ENCODE measurements at places on chromosomes 4 and X.

GRCh38 chrX:150409486-150409885 is 46.4 kb downstream of the MAMLD1 start:
- no peak for DNase-seq

GRCh38 chr4:40247350-40247749 is 50.5 kb downstream of the RHOH start:
- no peak for DNase-seq

- DNase-seq = no peak
Measured at GRCh38 chr4:8594097-8595038, 1.8 kb downstream of the CPZ start.

- no peak for DNase-seq
Measured at GRCh38 chr4:113997206-113997605, 17.8 kb upstream of the ARSJ start.

DNA sequence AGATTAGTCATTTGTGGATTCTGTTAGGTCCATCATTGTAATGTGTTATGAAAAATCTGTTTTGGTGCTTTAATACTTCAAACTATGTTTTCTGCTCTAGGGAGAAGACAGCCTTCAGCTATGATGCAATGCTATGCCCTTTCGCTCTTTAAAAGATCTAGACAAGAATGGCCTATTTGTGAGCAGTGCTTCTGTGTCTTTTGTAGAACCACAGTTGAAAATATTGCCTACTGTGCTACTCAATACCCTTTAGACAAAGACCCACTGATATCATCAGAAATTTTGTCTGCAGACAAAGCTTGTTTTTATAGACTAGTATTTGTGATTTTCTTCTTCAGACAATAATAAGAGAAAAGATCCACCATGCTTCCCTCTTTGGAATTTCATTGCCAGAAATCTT is 44.6 kb upstream of the SLITRK2 start:
- no peak for DNase-seq

- DNase-seq = no peak
Measured at GRCh38 chrX:11953615-11954014, 184.7 kb upstream of the FRMPD4 start.

GRCh38 chr4:72875138-72875537 is 194.4 kb downstream of the COX18 start:
- DNase-seq = no peak

DNA sequence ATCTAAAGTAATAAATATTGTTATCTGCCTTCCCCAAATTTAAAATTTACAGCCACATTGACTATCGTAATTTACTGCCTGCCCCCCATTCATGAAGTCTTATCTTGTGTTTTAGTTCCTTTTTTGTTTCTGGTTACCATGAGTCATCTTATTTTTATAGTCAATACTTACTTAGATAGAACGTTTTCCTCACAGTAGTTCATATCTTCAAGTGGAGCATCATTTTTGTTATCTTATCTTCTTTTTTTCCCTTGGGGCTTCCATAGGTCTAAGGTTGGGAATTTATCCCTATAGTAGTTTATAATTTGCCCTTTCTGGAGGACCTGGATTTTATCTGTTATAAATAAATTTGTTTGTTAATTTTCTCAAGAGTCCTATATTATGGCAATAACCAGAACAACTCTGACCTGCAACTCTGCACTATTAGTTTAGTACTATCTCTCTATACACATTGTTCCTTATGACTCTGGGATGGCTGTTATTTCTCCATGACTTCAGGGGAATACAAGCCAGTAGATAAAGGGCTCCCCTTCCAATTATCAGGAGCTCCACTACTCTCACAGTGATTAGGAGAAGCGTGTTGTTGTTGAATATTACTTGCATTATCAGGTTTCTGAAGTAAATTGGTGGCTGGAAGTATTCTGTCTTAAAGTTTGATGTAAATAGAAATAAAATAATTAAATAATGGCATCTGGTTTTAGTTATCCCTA is 330.6 kb downstream of the GALNTL6 start:
- no peak for DNase-seq

- DNase-seq = no peak
Measured at GRCh38 chr4:795726-796119, 30.2 kb downstream of the CPLX1 start.

GRCh38 chrX:153828308-153828707 is 2.0 kb downstream of the PDZD4 start:
- no peak for DNase-seq

DNA sequence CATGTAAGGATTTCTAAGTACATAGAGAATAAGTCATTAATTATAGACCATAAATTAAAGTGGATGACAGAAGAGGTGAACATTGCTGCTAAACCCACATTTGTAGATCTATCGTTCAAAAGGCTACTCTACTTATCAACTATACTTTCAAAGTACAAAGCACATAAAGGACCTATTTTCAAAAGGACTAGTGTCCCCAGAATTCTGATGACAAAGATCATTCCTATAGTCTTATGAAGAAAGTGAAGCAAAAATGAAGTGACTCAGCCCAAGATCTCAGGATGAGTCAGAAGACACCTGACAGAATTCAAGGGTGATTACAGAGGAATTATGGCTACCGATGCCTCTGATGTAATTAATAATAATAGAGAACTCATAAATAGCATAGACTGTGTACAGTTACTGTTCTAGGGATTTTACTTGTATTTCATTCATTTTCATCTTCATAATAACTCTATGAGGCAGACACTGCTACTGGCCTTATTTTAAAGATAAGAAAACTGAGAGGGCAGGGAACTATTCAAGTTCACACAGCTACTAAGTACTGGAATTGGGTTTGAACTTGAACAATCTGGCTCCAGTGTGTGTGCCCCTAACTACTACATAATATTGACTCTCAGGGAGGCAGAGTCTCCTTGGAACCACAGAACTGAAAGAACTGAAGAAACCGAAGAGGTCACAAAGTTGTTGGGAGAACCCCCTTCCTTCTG is 17.1 kb downstream of the USP46 start:
- no peak for DNase-seq

- DNase-seq = no peak
Measured at GRCh38 chr4:107616838-107617389, 103.1 kb downstream of the PAPSS1 start.

DNA sequence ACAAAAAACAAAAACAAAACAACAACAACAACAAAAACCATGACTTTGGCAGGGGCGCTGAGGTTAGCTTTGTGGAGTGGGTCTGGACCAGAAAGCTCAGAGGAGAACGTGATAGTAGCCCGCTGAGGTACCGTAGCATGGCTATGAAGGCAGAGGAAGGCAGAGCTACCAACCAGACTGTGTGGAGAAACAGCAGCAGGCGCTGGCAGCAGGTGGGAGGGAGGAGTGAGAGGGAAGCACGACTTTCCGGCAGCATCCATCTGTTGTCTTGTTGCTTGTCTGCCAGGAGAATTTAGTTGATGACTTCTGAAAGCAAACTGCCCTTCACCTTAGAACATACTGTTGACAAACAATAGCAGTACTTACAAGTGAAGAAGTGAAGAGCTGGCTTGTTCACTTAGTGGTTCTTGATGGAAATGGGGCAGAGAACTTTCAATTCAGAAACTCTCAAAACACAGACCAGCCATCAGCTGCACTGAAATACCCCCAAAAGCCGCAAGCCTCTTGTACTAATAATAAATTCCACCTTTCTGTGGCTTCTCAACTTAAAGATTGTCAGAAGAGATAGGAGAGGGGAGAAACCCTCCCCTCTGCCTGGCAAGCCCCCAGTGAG is 447.2 kb downstream of the SLITRK2 start:
- DNase-seq = no peak

DNA sequence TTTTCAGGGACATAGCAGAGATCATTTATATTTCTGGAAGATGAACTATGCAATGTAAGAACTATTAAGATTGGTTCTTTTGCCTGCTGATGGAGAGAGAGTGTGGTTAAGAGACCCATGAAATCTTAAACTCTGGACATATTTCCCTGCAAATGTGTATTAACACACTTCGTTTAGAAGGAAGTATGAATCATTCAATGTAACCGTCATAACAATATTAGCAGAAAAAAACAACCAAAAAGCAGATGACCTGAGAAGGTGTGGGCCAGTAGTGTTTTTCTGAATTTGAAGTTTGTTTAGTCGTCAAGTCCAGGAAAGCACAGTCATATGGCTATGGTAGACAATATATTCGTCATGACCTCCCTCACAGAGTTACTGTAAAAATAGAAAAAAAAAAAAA is 2.5 kb upstream of the TMPRSS11D start:
- DNase-seq = no peak

DNA sequence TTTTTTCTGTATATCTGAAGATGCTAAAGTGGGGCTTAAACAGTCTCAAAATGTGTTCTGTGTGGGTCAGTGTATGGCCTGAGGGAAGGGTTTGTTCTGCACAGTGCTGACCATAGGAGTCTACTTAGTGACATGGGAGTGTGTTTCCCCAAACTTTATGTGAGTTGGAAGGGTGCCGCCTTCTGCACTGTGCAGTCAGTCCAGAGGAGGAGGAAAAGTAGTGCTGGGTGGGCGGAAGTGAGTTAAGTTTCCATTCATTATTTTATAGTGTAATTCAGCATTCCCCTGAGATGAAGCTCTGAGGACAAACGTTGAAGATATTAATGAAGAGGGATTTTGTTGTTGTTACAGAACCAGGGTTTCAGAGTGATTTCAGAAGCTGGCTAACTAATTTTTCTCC is 2.9 kb downstream of the CHST7 start:
- DNase-seq = no peak

DNA sequence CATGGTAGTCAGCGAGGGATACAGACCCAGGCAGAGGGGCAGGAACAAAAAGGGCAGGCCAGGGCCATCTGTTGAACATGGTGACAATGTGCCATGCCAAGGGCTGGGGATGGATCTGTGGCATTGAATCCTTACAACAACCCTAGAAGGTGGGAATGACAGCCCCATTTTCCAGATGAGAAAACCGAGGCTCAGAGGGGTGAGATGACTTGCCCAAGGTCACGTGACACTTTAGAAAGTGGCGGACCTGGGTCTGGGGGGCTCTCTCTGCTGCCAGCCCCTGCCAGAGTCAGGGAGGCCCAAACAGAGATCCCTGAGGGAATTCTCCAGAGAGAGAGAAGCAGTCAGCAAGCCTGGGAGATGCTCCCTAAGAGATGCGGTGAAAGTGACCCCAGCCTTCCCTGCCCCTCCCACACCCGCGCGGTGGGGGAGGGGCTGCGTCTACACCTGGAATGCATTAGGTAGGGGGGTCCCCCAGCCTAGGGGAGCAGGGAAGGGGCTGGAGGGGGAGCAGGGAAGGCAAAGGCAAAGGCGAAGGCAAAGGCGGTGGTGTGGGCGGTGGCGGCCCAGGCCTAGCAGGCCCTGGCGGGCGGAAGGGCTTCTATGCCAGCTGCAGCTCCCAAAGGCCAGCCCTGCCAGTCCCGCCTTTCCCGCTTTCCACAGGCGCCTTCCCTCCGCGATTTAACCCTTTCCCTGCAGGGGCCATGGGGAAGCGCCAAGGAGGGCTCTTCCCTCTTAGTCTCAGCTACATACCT is 13.0 kb downstream of the FGD1 start:
- no peak for DNase-seq

- no peak for DNase-seq
Measured at GRCh38 chrX:34656842-34657725, at the start of gene TMEM47. TSS of gene TMEM47 (minus strand) at chrX:34657285. CDS start at chrX:34657029, 256 bp downstream.

DNA sequence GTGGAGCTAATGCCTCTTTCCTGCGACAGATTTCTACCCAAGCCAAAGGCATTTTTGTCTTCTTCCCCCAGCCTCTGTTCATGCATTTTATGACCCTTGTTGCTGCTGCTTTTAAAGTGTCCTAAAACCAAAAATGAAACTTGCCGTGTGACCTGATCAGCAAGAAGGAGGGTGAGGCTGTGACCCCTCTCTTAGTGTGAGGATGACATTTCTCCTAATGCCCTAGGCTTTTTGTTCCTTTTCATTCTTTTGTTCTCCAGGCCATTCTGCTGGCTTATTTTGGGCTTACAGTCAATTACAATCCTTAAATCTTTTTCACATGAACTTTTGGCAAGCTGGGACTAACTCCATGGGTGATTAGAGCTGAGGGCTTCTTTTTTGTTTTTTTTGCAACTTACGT is 34.4 kb downstream of the PTTG2 start:
- DNase-seq = no peak

GRCh38 chrX:151902813-151903591 is 9.7 kb upstream of the MAGEA4 start:
- no peak for DNase-seq

GRCh38 chr4:161466316-161466715 is 697.5 kb downstream of the FSTL5 start:
- DNase-seq = no peak

DNA sequence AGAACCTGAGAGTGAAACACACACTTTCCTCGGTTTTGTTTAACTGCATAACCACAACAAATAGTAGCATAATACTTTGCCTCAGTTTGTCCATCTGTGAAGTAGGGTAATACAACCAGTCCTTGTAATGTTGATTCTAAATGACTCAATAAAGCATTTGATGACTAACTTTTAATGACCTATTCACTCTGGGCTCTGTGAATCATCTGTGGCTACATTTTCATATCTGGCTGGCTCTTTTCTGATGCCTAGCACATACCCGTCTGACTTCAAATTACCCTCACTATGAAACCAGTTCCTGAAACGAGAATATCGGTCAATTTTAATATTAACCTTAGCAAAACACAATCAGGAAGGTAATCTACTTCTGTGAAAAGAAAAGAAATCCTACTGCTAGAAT is 151.0 kb downstream of the SH2D1A start:
- no peak for DNase-seq

DNA sequence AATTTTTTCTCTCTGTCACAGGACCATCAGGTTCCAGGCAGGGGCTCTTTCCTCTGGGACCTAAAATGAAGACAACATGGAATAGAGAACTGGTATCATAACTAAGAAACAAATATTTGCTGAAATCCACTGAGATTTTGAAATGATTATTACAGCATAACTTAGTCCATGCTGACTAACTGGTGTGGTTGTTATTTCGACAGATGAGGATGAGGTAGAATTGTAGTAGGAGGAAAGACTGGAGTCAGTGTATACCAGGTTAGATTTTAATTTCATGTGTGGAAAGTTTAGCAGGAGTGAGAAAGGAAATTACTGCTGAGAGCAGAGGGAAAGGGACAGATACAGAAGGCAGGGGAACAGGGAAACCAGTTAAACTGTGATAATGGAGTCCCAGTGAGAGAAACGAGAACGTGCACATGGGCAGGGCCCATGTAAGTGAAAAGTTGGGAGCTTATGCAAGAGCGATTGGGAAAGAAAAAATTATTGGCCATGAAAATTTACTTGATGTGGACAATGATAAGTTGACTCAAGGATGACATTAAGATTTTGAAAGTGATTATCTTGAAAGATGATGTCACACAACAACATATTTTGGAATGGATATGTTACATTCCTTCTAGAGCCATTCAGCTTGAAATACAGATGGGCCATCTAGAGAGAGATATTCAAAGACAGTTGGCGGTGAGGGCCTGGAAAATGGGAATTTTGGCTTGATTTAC is 98.7 kb upstream of the DDIT4L start:
- no peak for DNase-seq

GRCh38 chr4:11824566-11824965 is 395.9 kb upstream of the HS3ST1 start:
- DNase-seq = no peak

DNA sequence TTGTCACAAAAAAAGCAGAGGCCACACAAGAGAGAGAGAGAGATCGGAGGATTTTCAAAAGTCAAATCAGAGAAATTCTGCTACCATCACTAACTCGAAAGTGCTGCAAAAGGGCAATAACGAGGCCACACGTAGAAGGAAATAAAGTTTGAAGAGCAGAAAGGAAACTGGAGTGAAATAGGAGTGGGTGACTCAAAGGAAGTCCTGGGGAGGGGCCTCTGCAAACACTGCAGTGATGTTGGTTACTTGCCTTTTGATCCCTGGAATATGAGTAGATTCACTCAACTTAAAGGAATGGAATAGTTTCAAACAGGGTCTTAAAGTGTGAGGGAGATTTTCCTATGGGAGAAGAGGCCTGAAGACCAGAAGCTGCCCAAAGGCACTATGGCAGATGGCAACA is 663.4 kb upstream of the LCORL start:
- DNase-seq = no peak
